ENCODE measurements at places on chromosomes 2 and 18.

DNA sequence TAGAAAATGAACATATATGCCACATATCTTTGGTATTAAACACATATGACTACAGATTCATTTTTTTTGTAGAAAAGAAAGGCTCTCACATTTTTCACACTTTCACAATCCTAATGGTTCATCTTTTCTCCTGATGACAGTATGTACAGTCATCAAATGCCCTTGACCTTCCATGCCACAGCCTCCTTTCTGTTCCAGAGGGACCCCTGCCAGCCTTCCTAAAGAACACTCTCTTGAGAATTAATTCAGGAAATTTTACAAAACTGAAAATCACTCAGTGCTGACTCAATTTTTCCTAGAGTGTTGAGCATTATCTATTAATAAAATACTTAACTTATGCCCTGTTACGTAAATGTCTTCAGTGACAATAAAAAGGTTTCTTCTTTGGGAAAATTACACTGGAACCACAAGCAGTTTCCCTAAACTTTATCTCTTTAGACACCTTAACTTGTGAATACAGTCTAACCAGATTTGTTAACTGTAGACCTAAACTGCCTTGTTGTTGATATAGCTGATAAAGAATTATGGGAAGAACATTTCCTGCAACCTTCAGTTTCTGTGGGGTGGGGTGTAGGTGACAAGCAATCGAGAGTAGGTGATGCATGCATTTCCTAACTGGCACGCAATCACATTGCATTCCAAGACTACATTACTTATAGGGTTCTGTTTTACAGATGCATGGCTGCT, 15.3 kb upstream of the ACOXL start:
- no peak for DNase-seq

GRCh38 chr2:135299658-135300244, 231.3 kb downstream of the ZRANB3 start:
- no peak for DNase-seq

DNA sequence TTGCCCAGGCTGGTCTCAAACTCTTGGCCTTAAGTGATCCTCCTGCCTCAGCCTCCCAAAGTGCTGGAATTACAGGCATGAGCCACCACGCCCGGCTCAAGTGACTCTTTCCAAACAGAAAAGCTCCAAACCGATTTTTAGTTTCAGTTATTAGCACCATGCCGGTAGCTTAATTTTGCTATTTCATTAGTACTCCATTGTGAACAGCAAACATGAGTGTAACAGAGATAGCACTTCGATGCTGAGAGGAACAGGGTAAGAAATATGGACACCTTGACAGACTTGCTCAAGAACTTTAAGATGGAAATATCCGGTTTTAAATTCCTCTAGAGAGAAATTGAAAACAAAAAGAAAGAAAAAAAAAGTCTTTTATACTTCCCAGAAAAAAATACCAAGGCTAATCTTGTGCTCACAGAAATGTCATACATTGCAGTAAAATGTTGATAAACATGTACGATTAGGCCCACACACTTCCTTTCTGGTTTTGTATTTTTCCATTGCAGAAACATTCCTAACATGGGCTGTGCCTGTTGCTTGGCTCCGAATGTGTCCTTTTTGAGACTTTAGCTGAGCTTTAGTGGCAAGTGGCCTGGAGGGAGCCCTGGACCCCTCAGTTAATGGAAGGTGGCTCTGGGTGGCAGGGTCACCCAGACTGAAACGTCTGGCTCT, 18.3 kb downstream of the FHL2 start:
- no peak for DNase-seq

GRCh38 chr2:109347626-109348025, 218.6 kb downstream of the SH3RF3 start:
- DNase-seq: no peak

- DNase-seq: no peak
Measured at GRCh38 chr2:214014551-214015220, 396.2 kb upstream of the VWC2L start.

GRCh38 chr2:183348492-183348891, 224.2 kb downstream of the NUP35 start:
- no peak for DNase-seq

DNA sequence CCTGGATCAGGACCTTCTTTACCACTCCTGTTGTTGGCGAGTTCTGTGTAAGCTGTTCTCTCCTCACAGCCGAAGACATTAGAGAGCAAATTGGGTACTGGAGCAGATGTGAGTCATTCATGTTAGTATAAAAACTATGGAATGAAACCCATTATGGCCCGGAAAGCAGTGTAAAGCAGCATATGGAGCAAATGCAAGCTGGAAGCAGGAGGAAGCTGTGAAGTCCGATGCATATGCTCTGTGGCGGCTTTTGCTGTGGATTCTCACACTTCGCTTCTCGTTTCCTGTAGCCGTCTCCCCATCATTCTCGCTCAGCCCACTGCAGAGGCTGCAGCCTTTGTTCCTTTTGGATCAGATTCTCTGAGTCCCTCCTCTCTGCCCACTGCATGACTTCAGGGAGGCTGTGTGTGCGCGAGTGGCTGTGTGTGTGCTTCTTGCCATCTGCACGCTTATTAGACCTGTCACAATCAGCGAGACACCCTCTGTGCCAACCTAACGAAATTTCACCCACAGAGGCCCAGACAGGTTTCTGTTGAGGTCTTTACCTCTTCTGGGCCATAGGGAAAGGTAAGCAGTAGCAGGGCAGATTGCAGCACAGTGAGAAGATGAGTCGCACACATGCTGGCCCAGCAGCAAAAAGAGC, 3.3 kb upstream of the GALNT14 start:
- no peak for DNase-seq

DNA sequence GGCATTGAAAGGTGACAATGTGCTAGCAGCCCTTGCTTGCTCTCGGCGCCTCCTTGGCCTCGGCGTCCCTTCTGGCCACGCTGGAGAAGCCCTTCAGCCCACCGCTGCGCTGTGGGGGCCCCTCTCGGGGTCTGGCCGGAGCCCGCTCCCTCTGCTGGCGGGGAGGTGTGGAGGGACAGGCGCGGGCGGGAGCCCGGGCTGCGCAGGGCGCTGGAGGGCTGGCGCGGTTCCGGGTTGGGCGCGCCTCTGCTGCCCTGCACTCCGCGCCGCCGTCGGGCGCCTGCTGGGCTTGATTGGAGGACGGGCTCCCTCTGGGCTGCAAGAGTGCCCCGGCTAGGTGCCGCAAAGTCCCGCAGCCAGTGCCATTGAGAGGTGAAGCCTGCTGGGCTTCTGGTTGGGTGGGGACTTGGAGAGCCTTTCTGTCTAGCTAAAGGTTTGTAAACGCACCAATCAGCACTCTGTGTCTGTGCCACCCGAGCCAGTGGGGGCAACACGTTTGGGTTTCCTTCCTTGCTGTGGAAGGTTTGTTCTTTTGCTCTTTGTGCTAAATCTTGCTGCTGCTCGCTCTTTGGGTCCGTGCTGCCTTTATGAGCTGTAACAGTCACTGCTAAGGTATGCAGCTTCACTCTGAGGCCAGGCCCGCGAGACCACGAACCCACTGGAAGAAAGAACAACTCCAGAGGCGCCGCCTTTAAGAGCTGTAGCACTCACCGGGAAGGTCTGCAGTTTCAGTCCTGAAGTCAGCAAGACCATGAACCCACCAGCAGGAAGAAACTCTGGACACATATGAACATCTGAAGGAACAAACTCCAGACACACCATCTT, 14.8 kb upstream of the IMP4 start:
- no peak for DNase-seq

DNA sequence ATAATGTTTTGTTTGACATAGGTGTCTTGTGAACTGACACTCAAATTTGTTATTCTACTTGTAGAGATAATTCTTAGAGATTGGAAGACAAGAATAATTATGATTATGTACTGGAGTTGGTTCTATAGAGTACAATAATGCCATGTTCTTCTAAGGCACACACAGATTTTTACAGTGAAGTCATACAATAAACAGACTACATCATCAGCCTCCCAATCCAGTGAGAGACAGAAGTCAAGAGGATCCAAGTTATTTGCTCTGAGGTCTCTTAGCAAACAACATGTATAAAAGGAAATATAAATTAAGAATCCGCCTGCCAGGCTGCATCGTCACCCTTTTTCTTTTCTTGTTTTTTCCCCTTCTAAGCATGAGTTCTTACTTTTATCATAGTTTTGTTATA, 613.5 kb upstream of the SETBP1 start:
- DNase-seq: no peak

GRCh38 chr2:226874749-226875148, 38.9 kb downstream of the RHBDD1 start:
- no peak for DNase-seq

DNA sequence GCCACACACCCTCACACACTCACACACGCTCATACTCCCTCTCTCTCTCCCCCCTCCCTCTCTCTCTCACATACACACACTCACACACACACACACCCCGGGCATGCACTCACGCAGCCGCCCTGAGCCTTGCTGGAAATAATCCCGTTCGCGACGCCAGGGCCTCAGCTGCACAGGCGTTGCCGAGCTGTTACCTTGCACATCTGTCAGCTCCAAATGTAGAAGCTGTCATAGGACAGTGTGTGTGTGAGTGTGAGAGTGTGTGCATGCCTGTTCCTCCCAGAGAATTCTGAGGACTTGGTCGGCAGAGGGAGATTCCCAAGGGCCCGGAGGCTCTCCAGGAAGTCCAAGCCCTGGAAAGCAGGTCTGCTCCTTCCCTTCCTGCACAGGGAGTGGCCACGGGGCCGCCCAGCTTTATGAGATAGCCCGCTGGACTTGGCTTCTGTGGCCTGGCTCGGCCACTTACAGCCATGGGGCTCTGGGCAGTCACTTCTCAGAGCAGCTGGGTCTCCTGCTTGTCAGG, 8.6 kb downstream of the SPR start:
- DNase-seq: no peak

DNA sequence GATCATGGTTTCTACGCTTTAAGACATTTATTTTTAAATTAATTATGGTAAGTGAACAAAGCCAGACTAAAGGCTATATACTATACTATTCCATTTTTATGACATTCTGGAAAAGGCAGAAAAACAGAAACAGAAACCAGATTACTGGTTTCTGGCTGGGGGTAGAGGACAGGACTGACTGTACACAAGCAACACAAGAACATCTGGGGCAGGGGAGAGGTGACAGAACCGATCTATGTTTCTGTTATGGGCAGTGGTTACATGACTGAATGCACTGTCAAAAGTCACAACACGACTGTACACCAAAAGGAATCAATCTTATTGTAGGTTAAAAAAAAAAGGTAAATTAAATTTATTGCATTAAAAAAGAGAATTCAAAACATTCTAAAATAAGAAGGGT, 64.7 kb downstream of the PTPN2 start:
- DNase-seq: no peak

GRCh38 chr2:14654835-14655282, 22.3 kb downstream of the LRATD1 start:
- no peak for DNase-seq

GRCh38 chr2:198417836-198418235, 613.4 kb downstream of the PLCL1 start:
- DNase-seq: no peak

DNA sequence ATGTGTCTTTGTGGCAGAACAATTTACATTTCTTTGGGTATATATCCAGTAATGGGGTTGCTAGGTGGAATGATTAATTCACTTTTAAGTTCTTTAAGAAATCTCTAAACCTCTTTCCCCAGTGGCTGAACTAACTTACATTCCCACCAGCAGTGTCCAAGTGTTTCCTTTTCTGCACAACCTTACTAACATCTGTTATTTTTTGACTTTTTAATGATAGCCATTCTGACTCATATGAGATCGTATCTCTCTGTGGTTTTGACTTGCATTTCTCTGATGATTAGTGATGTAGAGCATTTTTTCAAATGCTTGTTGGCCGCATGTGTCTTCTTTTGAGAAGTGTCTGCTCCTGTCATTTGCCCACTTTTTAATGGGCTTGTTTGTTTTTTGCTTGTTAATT, 43.1 kb upstream of the PTH2R start:
- no peak for DNase-seq

GRCh38 chr18:55110436-55110835, 151.2 kb upstream of the CCDC68 start:
- DNase-seq: no peak

GRCh38 chr2:26772064-26773001, 8.2 kb downstream of the SLC35F6 start:
- DNase-seq: no peak

DNA sequence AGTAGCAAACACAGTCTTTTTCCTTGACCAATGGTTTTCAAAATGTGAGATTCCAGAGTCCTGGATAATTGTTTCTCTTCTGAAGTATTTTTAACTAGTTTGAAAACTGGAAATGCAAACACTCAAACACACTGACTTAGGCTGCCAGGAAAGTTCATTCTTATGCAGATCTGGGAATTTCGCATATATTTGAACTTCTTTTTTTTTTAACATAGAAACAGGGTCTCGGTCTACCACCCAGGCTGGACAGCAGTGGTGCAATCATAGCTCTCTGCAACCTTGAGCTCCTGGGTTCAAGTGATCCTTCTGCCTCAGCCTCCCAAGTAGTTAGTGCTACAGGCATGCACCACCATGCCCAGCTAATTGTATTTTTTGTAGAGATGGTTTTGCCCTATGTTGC, 79.6 kb downstream of the DYM start:
- no peak for DNase-seq

- no peak for DNase-seq
Measured at GRCh38 chr2:106956879-106957278, 70.9 kb upstream of the ST6GAL2 start.

- no peak for DNase-seq
Measured at GRCh38 chr2:151292546-151292945, 3.1 kb upstream of the NMI start.

GRCh38 chr18:62603211-62603610, 80.4 kb downstream of the ZCCHC2 start:
- DNase-seq: no peak

GRCh38 chr2:55970500-55970899, 46.9 kb upstream of the EFEMP1 start:
- no peak for DNase-seq

DNA sequence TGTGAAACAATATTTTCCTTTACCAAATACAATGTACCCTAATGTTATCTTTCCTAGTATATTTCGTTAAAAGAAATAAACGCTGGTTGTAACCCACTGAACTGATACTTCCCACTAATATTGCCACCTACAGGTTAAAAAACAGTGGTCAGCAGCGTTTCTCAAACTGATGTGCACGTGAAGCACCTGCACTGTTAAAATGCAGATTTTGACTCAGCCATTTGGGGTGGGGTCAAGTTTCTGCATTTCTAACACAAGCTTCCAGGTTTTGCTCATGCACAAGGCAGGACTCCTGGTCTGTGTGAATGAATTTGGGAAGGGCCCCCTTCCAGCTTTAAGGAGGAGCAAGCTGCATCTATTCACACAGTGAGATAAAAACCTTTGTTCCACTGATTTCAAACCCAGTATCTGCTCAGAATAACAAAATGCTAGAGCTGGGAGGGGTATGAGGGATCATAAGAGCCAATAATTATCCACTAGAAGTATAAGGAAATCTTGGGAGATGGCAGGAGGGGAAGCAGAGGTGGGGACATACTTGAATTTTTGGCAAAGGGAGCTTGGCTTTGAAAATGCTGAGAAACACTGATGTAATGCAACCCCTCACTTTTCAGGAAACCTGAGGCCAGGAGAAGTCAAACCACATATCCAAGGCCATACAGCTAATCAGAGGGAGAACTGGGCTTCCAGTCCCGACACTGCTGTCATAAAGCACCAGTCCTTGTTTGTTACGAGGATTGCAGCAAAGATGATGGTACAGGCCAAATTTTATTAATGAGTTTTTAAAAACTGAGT, 116.2 kb downstream of the RBMS1 start:
- DNase-seq: no peak

Data from stimulated activated CD4-positive, alpha-beta T cell treated with anti-CD3 and anti-CD28 coated beads, TNF-alpha, amount 100 ng/mL, for 4 hours (primary cell).